ENCODE measurements at places on chromosomes 12 and 14. TPM values are rescaled to one million over a fixed set of nuclear protein-coding genes. Genes with fewer than 3 reads are reported as not detected.
A peak's percentile ranks its signal among the peaks of the same experiment; 100 is the strongest.

- peaks cover 33% of the 10 kb centered on the region for H3K27me3 ChIP-seq
- H3K27ac ChIP-seq: peak overlapping the region; percentile 69
- H3K4me3 ChIP-seq: peak overlapping the region; percentile 83
- DNase-seq: peak; percentile 71
- no peaks in the 10 kb centered on the region for H3K36me3 ChIP-seq
Measured at GRCh38 chr12:113152835-113153814, 3.6 kb downstream of the CFAP73 start.

KLRF1 gene
- total RNA-seq: 0.80 TPM

GRCh38 chr14:105069871-105070759 is 4.9 kb upstream of the GPR132 start:
- H3K36me3 ChIP-seq: no peaks in the 10 kb centered on the region
- DNase-seq: peak; percentile 31
- H3K27ac ChIP-seq: peak overlapping the region; percentile 59
- peaks cover 4% of the 10 kb centered on the region for H3K27me3 ChIP-seq
- peaks cover 32% of the 10 kb centered on the region for H3K4me1 ChIP-seq

- H3K4me1 ChIP-seq: peaks cover 31% of the 10 kb centered on the region
- DNase-seq: no peak
- H3K27me3 ChIP-seq: peaks cover 6% of the 10 kb centered on the region
- no peak overlapping the region for H3K4me3 ChIP-seq
Measured at GRCh38 chr12:122076743-122077495, 1.6 kb upstream of the MLXIP start.

PLEKHG7 gene
- total RNA-seq: not detected

DNA sequence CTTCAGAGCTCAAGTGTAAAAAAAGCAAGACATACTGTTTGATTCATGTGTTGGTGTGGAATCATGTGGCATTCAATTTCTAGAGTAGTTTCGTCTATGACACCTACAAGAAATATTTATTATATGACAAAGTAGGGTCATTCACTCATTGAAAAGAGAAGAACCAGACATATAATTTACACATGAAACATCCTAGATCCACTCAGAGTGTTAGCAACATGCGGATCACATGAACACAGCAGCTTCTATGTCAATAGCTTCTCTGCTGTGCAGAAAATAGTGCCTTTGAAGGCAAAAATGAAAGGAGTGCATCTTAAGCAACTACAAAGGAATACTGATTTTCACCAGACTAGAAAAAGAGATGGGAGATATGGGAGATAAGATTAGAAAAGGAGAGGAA is 569.8 kb downstream of the RPS29 start:
- H3K4me1 ChIP-seq: no peaks in the 10 kb centered on the region
- H3K27ac ChIP-seq: no peak overlapping the region
- H3K4me3 ChIP-seq: no peak overlapping the region
- H3K27me3 ChIP-seq: no peaks in the 10 kb centered on the region
- no peak for DNase-seq

IAPP gene
- not detected for total RNA-seq

GRCh38 chr14:74856366-74856765 is 19.6 kb downstream of the PROX2 start:
- H3K27ac ChIP-seq: no peak overlapping the region
- DNase-seq: no peak
- H3K36me3 ChIP-seq: no peaks in the 10 kb centered on the region
- H3K4me1 ChIP-seq: peaks cover 14% of the 10 kb centered on the region

- no peaks in the 10 kb centered on the region for H3K27me3 ChIP-seq
- H3K4me1 ChIP-seq: no peaks in the 10 kb centered on the region
- DNase-seq: no peak
- H3K36me3 ChIP-seq: peaks cover 5% of the 10 kb centered on the region
- no peak overlapping the region for H3K27ac ChIP-seq
- no peak overlapping the region for H3K4me3 ChIP-seq
Measured at GRCh38 chr14:56185992-56186391, 67.8 kb downstream of the PELI2 start.

MANSC1 gene
- not detected for total RNA-seq

NFATC4 gene
- not detected for total RNA-seq

- peaks cover under 1% of the 10 kb centered on the region for H3K36me3 ChIP-seq
- no peak overlapping the region for H3K27ac ChIP-seq
- H3K4me1 ChIP-seq: no peaks in the 10 kb centered on the region
- no peak for DNase-seq
- no peak overlapping the region for H3K4me3 ChIP-seq
- no peaks in the 10 kb centered on the region for H3K27me3 ChIP-seq
Measured at GRCh38 chr12:59724011-59724695, 128.3 kb downstream of the SLC16A7 start.

GRCh38 chr14:95162641-95163040 is 5.3 kb upstream of the DICER1 start:
- DNase-seq: no peak
- H3K4me1 ChIP-seq: peaks cover 3% of the 10 kb centered on the region
- peaks cover 3% of the 10 kb centered on the region for H3K36me3 ChIP-seq
- no peak overlapping the region for H3K27ac ChIP-seq

- peaks cover 3% of the 10 kb centered on the region for H3K27me3 ChIP-seq
- no peak overlapping the region for H3K27ac ChIP-seq
- no peak overlapping the region for H3K4me3 ChIP-seq
- H3K4me1 ChIP-seq: no peaks in the 10 kb centered on the region
Measured at GRCh38 chr14:96176275-96176674, 28.4 kb upstream of the BDKRB2 start.

DNA sequence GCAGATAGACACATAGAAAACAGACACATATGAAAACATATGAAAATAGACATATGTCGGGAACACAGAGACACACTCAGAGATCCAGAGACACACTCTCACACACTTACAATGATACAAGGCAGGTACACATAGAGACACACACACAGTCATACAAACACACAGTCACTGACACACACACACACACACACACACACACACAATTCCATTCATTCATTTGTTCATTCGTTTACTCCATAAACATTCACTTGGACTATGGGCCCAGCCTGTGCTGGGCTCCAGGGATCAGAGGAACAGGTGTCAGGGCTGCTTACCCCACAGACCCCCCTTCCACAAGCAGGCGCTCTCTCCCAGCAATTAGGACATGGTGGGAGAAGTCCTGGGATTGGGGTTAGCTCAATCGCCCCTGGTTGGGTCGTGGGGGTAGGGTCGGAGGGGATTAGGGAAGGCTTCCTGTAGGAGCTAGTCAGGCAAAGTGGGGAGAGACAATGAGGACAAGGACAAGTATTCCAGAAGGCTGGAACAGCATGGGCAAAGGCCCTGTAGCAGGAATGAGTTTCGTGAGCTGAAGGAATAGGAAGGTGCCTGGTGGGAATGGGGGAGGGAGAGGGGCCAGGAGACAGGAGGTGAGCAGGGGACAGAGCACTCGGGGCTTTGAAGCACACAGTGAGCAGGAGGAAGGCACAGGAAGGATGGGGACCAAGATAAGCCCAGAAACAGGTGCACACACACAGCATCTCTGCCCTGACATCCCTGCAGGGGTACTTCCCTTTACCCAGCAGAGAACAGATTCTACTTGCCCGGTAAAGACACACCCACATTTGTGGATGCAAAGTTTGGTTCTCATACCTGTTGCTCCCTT is 6.5 kb downstream of the RASAL1 start:
- no peaks in the 10 kb centered on the region for H3K36me3 ChIP-seq
- H3K4me1 ChIP-seq: peaks cover 5% of the 10 kb centered on the region
- no peak for DNase-seq
- peaks cover 10% of the 10 kb centered on the region for H3K27me3 ChIP-seq
- H3K27ac ChIP-seq: no peak overlapping the region
- H3K4me3 ChIP-seq: no peak overlapping the region

GRCh38 chr14:90398315-90398839 is 1.5 kb downstream of the CALM1 start:
- peak overlapping the region; percentile 98 for H3K27ac ChIP-seq
- peak; percentile 73 for DNase-seq
- peak overlapping the region; percentile 96 for H3K4me3 ChIP-seq
- peaks cover 46% of the 10 kb centered on the region for H3K4me1 ChIP-seq

- no peak overlapping the region for H3K4me3 ChIP-seq
- peaks cover 2% of the 10 kb centered on the region for H3K4me1 ChIP-seq
- no peak for DNase-seq
- H3K27ac ChIP-seq: no peak overlapping the region
Measured at GRCh38 chr14:36513451-36514277, 6.4 kb downstream of the NKX2-1 start.

DNA sequence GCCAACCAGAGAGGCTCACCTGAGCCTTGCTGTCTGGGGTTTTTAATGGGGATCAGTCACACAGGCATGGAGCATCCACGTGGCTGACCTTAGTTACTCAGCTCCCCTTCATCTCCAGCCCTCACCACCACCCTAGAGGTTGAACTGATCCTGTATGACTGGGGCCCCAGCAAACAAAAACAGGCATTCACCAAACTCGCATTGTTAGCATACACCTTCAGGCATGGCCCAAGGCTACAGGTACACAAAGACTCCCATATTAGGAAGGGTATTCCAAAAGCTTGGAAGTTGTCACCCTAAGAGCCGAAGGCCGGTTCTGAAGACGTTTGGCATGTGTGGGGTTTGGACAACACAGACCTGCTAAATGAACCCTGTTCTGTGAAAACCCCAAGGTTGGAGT is 10.0 kb downstream of the DNAH10 start:
- H3K4me3 ChIP-seq: no peak overlapping the region

- H3K4me3 ChIP-seq: no peak overlapping the region
- DNase-seq: no peak
- H3K27ac ChIP-seq: no peak overlapping the region
- H3K27me3 ChIP-seq: peaks cover 52% of the 10 kb centered on the region
Measured at GRCh38 chr14:61264651-61265050, 16.5 kb downstream of the TMEM30B start.

KIAA0586 gene
- 29.9 TPM for total RNA-seq

GRCh38 chr12:103924761-103925641 is 5.2 kb upstream of the HSP90B1 start:
- H3K4me3 ChIP-seq: no peak overlapping the region
- H3K27me3 ChIP-seq: no peaks in the 10 kb centered on the region
- DNase-seq: no peak
- peaks cover 19% of the 10 kb centered on the region for H3K4me1 ChIP-seq
- H3K27ac ChIP-seq: no peak overlapping the region
- H3K36me3 ChIP-seq: no peaks in the 10 kb centered on the region

- H3K27ac ChIP-seq: no peak overlapping the region
- H3K4me1 ChIP-seq: peaks cover 9% of the 10 kb centered on the region
- H3K27me3 ChIP-seq: no peaks in the 10 kb centered on the region
- H3K4me3 ChIP-seq: no peak overlapping the region
- DNase-seq: no peak
Measured at GRCh38 chr14:87975636-87976035, 17.3 kb downstream of the GALC start.

DNA sequence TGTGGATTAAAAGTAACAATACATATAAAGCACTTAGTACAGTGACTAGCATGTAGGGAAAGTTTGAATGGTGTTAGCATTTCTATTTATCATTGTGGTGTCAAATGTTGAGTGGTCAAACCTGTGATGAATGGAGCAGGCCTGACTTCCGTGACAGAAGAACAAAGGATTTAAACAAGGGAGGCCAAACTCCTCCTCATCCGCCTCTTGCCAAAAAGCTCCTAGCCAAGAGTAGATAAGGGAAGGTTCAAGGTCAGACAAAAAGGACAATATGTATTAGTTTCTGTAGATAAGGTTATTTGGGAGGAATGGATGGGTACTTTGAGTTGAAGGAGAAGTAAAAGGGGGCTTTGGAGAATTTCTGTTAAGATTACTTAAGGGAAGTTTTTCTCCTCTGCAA is 6.5 kb downstream of the RNASE7 start:
- no peak overlapping the region for H3K27ac ChIP-seq
- no peak for DNase-seq
- H3K4me1 ChIP-seq: peaks cover 4% of the 10 kb centered on the region
- H3K36me3 ChIP-seq: no peaks in the 10 kb centered on the region

- no peak for DNase-seq
- H3K36me3 ChIP-seq: peaks cover 2% of the 10 kb centered on the region
- peaks cover 3% of the 10 kb centered on the region for H3K4me1 ChIP-seq
- H3K27me3 ChIP-seq: peaks cover 2% of the 10 kb centered on the region
- H3K27ac ChIP-seq: no peak overlapping the region
- no peak overlapping the region for H3K4me3 ChIP-seq
Measured at GRCh38 chr14:98293576-98293975, 978.4 kb downstream of the BCL11B start.

- H3K4me1 ChIP-seq: peaks cover 46% of the 10 kb centered on the region
- H3K4me3 ChIP-seq: peak overlapping the region; percentile 21
- H3K27ac ChIP-seq: peak overlapping the region; percentile 82
- H3K27me3 ChIP-seq: no peaks in the 10 kb centered on the region
- DNase-seq: no peak
Measured at GRCh38 chr12:49761677-49762467, 20.5 kb downstream of the TMBIM6 start.

GRCh38 chr12:19967001-19967400 is 401.3 kb upstream of the PDE3A start:
- DNase-seq: no peak
- no peaks in the 10 kb centered on the region for H3K27me3 ChIP-seq
- H3K27ac ChIP-seq: no peak overlapping the region
- no peak overlapping the region for H3K4me3 ChIP-seq

- H3K27me3 ChIP-seq: no peaks in the 10 kb centered on the region
- no peak for DNase-seq
- H3K4me1 ChIP-seq: no peaks in the 10 kb centered on the region
- no peak overlapping the region for H3K27ac ChIP-seq
Measured at GRCh38 chr12:65466911-65467310, 188.4 kb downstream of the MSRB3 start.

DNA sequence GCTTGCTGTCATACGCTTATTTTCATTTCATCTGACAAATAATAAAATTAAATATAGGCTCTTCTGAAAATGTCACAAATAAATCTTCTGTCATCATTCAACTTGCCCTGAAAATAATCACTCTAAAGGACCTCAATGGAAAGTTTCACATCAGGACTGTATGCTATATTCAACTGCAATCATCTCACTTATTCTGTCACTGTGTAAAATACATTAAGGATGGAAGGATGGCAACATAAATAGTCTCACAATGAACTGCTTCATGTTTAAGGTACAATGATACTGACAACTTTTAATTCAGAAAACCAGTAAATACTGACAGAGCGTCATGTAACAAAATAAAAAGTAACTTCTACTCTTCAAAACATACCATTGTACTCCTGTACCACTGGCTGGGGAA is 82.1 kb downstream of the CEP83 start:
- peaks cover 32% of the 10 kb centered on the region for H3K36me3 ChIP-seq
- no peak overlapping the region for H3K4me3 ChIP-seq
- peaks cover 1% of the 10 kb centered on the region for H3K4me1 ChIP-seq
- no peaks in the 10 kb centered on the region for H3K27me3 ChIP-seq
